MV-4-11 (cell line): ENCODE measurements at places on chromosomes 3 and 15.

- no peak for DNase-seq
Observed at GRCh38 chr15:87910301-87910700, 346.2 kb downstream of the NTRK3 start.

- DNase-seq: no peak
Observed at GRCh38 chr3:62839748-62840147, 35.5 kb downstream of the CADPS start.

DNA sequence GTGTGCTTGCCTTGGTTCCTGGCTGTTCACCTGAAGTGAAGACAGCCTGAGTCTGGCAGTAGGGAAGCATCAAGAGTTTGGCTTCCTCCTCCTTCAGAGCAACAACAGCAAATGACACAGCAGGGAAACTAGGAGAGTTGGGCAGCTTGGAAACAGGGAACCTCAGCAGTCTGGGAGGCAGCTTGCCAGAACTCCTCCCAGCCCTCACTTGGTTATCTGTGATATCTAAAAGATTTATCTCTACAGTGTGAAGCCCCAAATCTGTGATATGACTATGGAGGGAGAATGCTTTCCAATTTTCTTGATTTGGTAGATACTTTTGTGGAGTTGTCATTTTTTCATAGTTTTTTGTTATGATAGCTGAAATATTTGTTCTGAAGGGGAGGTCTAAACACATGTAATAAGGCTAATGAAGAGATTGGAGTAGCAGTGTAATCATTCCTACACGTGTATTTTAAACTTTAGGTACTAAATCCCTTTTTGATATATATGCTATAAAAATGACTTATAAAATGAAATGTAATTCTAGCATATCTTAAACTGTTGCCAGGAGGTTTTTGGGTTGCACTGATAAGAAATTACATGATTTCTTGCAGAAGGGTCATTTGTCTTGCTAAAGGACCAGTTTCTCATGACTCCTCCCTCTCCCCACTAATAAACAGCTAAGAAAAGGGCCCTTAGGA, 20.8 kb downstream of the UBE2E1 start:
- no peak for DNase-seq

DNA sequence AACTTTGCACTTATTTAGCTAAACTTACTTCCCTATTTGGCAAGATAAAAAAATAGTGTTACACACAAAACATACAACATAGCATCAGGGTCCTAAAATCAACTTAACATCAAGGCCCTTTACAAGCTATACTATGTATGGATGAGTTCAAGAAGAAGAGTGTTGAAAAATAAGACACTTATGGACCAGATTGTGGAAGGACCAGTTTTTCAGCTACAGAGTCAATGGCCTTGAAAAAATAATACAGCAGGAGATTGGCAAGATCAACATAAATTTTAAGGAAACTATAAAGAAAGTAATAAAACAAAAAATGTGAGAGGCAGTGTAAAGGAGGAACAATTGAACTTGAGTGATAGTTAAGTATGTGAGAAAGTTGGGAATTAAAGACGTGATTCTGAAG, 66.3 kb upstream of the BBX start:
- DNase-seq: no peak

GRCh38 chr15:87365186-87365585, 891.4 kb downstream of the NTRK3 start:
- no peak for DNase-seq

GRCh38 chr3:110101361-110101760, 764.0 kb upstream of the DPPA4 start:
- DNase-seq: no peak

DNA sequence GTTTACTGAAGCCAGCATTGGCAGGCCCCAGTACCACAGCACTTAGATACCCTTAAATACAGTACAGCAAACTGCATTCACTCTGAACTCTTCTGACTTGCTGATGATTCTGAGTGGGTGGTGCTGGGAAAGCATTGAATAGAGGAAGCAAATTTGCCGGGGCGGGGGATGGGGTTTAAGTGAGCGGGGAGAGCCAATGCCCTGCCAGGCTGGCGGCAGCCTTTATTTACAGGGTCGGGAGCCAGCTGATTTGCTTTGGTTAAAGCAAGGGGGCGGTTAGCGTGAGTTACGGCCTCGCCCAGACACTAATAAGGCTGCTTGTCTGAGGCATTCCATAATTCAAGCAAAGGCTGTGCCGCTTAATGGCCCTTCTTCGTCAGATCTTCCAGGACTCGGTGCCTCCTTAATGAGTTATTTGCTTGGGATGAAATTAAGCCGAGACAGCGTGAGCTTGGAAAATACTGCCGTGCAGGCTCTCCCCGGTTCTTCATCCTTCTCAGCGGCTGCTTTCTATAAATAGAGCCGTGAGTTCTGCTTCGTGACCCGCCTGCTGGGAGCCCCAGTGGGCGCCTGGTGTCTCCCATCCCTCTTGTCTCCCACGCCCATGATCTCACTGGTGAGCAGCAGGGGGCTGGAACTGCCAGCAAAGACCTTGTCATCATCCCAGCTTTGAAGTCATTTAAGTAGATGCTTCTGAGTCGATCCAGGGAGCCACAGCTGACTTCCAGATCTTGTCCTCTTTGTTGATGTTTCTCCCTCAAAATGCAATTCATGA, 25.8 kb downstream of the SPSB4 start:
- DNase-seq: peak; percentile 37

GRCh38 chr15:60859996-60860494, 369.1 kb downstream of the RORA start:
- no peak for DNase-seq

DNA sequence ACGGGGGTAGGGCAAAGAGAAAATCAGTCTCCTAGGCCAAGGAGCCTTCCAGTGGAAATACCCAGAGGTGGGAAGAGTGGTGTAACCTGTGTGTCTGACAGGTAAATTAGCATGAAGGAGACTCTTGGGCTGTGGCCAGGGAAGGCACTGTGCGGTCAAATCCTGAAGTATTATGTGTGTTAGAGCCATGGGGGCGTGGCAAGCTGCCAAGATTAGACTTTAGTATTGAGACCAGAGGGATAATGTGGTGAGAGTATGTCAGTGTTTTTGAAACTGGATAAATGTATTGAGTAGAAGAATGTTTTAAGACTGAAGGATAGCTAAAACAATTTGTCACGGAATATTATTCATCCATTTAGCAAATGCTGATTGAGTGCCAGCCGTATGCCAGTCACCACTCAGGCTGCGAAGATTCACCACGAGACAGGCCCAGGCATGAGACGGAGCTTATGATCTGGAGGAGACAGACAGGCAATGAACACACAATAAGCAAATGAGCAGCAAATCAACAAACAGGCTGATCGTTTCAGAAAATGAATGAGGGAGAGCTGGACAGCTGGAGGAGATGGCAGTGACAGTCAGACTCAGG, 445.9 kb downstream of the MCTP2 start:
- DNase-seq: no peak

DNA sequence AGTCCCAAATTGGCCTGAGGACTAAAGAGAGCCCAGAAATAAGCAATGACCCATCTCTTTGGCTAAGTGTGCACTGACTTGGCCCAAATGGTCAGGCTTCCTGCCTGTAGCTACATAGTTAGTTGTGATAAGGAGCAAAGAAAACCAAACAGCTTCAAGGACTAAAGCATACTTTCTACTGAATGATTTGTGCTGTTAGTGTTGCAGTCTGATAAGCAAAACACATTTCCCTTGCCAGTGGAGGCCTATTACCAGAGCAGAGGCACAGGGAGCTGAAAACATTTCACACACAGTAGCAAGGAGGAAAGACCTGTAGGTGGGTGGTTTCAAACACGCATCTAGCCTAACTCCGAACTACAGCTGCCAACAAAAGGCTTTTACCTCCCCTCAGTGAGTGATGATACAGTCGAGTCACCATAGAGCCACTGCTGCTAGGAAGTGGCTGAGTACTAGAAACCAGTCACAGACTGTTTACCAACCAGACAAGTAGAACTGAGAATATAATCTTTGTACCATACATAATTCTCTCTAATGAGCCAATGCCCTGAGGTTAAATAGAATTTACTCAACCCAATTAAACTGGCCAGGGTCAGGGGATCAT, 222.3 kb upstream of the THBS1 start:
- DNase-seq: no peak

DNA sequence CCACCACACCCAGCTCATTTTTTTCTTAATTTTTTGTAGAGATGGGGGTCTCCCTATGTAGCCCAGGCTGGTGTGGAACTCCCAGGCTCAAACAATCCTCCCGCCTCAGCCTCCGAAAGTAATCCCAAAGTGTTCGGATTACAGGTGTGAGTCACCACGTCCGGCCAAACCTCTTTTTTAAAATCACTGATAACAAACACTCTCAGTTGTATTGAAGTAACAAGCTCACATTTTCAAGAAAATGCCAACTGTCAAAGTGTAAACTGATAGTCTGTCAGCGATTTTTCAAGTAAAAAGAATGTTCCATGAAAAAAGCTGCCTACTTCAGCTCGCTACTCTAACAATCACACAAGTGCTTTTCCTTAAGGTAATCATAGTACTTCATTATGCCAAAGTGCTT, 33.4 kb downstream of the UBXN7 start:
- no peak for DNase-seq

GRCh38 chr3:20325563-20325962, 139.6 kb upstream of the SGO1 start:
- DNase-seq: no peak

- no peak for DNase-seq
Observed at GRCh38 chr15:25251700-25252390, 187.0 kb downstream of the UBE3A start.

- DNase-seq: peak; percentile 38
Observed at GRCh38 chr3:24156466-24156865, 211.4 kb downstream of the NR1D2 start.

- no peak for DNase-seq
Observed at GRCh38 chr3:158731938-158732855, at the start of gene RARRES1. TSS of gene RARRES1 (minus strand) at chr3:158732457. CDS start at chr3:158732415, 42 bp downstream.

GRCh38 chr3:36147934-36148558, 232.3 kb upstream of the STAC start:
- no peak for DNase-seq

DNA sequence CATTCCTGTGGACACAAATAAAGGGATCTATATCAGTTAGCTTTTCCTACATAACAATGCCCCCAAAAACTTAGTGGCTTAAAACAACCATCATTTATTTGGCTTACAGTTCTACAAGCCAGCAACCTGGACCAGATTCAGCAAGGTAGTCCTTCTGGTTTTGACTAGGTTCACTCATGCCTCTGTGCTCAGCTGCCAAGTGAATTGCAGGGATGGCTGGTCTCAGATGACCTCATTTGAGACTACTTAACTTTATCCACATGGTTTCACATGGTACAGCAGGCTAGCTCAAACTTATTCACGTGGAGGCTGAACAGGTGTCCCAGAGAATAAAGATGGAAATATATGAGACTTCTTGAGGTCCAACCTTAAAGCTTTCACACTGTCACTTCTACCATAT, 119.3 kb upstream of the BFSP2 start:
- DNase-seq: no peak

DNA sequence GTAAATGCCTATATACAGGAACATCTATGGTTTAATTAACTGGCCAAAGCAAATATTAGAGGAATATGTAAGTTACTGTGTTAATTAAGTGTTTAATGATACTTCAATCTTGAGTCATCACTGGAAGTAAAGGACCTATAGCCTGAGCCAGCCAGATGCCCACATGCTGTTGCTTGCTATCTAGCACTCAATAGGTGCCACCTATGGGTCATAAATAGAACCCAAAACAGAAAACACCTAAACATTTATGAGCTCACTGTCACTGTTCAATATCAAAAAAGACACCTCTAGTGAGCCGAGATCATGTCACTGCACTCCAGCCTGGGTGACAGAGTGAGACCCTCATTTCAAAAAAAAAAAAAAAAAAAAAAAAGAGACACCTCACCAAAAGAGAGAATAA, 48.4 kb upstream of the IP6K2 start:
- DNase-seq: peak; percentile 6

DNA sequence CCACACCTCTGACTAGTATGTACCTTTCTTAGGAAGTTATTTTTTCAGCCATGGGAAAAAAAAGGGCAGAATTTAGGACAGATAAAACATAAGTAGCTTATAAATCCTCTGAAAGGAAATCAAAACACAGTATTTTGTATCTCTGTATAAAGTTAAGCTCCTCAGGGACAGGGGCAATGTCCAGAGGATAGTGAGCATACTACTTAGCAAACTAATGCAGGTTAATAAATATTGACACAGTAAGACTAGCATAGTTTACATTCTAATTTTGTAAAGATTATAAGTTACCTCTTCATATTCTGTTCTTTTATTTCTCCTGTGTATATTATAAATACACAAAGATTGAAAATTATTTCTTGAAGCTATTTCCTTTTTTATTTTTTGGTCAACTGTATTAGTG, 2.1 kb downstream of the UBE3A start:
- no peak for DNase-seq

DNA sequence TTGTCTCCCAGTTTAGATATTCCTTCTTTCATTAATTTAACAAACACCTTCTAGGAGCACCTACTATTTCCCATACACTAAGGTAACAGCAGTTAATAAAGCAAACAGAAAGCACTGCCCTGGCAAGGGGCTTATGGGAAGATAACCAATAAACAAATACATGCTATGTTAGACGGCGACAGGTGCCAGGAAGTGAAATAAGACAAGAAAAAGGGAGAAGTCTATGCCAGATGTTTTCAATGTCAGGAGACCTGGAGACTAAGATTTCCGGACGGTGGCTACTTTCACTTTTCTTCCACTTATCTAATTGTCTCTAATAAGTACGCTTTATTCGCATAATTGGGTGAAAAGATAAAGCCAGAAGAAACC, 32.5 kb upstream of the ZNF445 start:
- no peak for DNase-seq

DNA sequence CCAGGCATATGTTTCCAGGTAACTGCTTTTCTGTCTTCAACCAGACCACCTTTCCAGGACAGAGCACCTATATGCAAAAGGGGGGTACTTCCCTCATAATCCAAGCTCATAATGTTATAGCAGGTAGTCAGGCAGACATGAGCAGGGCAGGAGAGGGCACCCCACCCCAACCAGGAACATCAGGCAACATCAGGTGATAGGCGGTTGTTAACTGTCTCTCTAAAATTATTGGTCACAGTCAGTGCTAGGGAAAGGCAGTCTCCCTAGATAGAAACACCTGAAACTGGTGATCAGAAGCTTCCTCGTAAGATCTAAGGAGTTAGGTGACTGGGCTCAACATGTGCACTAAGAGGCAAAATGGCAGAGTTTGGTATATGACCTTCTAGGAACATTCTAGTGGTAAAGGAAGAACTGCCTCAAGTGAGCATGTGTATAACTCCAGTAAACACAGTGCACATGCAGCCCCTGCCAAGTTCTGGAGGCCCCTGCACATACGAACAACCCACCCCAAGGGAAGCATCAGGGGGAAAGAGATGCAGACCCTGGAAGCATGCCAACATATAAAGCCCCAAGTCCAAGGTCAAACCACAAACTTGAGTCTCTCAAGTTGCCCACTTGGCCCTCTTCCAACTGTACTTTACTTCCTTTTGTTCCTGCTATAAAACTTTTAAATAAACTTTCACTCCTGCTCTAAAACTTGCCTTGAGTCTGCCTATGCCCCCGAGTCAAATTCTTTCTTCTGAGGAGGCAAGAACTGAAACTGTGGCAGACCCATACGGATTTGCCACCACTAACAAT, 270.9 kb downstream of the ULK4 start:
- DNase-seq: peak; percentile 18
